ENCODE measurements at places on chromosomes 2 and 18.

- peak; percentile 9 for DNase-seq
Observed at GRCh38 chr2:37287966-37288365, 36.7 kb downstream of the PRKD3 start.

DNA sequence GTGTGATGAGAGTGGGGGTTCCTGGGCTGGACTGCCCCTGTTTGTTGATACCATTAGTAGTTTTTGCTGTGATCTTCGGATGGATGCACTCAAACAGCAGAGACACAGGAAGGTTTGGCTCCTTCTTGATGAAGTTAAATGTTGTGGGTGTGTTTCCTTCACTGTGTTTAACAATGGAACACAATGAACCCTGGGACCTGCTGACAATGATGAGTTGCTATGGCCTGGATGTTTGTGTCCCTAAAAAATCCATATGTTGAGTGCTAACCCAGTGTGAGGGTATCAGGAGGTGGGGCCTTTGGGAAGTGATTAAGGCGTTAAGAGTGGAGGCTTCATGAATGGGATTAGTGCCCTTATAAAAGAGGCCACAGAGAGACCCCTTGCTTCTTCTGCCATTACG lies 237.4 kb upstream of the HS6ST1 start:
- no peak for DNase-seq

DNA sequence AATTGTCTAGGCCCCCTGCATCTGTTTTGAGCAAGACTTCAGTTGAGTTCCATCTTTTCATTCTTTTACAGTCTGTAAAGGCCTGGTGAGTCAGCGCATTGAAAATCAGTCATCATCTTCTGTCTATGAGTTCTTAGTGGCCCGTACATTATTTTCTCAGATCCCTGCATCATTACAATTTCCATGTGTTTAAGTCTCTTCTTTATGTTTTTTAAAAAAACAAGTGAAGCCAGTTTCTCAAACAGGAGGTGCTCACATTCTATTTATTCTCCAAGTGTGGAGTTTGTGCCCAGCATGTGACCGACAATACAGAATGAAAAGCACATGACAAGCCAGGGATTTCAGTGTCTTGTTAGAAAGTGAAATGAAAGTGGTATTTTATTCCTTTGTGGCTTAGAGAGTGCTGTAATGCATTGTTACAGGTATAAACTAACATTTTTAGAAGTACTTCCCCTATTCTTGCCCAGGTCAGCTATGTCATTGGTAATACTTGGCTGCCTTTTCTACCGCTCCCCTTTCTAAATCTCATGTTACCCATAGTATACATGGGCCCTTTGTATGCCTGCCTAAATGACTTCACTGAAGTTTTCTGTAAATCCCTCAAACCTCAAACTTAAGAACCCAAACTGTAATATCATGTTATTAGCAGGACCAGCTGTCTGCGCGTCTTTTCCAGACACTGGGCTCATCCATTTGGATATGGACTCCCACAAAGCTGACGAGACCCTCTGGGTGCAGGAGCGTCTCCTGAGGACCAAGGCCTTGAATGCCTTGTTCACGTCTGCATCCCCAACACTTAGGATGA lies 67.6 kb downstream of the FEZ2 start:
- DNase-seq: no peak

GRCh38 chr2:170229744-170230143 lies 51.8 kb downstream of the MYO3B start:
- no peak for DNase-seq

GRCh38 chr2:240363746-240364581 lies 71.5 kb upstream of the GPC1 start:
- no peak for DNase-seq

DNA sequence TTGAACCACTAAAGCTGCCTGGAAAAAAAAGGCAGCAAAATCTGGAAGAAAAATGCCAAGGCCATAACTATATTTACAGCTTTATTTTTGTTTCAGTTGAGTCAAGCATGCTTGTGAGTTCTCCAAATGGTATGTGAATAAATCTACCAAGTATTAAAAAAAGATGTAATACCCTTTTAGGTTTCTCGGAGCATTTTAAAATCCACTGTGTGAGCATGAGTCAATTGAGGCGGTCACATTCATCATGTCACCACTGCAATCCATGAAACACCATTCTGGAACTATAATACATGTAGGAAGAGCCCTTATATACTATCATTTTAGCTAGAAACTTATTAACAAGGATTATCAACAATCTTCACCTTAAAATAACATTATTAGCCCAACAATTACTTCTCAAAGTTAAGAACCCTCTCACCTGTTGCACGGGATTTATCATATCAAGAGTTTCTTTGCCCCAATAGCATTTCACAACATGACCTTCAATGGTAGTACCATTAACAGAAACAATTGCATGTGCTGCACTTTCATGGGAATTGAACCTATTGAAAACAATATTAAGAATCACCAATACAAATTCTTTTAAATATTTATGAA lies 24.2 kb upstream of the C2orf42 start:
- DNase-seq: no peak

GRCh38 chr2:152573168-152573567 lies 144.1 kb downstream of the PRPF40A start:
- DNase-seq: peak; percentile 61

DNA sequence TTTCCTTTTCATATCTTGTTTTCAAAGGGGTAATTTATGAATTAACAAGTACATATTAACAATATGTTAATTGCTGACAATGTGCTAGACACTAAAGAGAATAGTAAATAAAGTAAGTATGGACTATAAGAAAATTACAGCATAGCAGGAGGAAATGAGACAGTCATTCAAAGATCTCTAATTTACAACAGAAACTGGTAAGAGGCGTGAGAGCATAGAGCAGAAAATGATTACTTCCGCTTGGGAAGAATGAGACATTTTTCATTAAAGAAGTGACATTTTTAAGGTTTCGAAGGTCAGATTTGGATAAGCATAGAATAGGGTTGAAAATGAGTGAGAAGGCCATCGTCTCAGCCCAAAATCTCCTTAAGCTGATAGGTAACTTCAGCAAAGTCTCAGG lies 184.4 kb upstream of the SESTD1 start:
- DNase-seq: no peak

GRCh38 chr2:33284287-33284686 lies 192.2 kb upstream of the RASGRP3 start:
- DNase-seq: no peak

DNA sequence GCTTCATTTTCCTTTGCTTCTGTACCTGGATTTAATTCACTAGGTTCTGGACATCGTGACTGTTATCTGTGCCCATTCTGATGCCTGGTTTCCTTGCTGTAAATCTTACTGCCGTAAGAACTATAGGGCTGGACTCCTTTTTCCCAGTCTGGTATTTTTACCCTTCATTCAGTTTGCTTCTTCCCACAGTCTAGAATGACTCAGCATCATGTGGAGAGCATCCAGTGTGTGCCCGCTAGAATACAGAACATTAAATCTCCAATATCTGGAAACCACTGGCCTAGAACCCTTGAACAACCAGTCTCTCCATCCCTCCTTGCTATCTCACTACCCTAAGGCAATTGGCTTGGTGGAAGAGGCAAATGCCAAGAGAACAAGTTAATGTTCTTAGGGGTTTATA lies 1075.4 kb upstream of the ZEB2 start:
- DNase-seq: no peak

DNA sequence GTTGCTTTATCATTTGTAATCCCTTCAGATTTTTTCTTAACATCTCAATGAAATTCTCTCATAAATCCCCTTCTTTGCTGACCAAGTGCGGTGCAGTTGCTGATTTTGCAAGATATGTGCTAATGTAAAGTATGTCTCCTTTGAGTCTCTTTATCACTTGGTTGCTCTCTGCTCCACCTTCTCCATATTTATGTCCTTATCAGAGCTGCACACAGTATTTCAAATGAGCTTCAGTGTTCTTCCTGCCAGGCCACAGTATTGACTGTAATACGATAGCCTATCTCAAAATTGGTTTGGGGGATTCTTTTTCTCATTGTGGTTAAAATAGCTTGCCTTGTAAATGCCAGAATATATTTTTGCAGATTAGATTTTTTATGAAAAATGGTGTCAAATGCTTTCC lies 32.2 kb downstream of the MAIP1 start:
- DNase-seq: no peak

- no peak for DNase-seq
Observed at GRCh38 chr2:223519471-223519870, 82.7 kb downstream of the SCG2 start.

DNA sequence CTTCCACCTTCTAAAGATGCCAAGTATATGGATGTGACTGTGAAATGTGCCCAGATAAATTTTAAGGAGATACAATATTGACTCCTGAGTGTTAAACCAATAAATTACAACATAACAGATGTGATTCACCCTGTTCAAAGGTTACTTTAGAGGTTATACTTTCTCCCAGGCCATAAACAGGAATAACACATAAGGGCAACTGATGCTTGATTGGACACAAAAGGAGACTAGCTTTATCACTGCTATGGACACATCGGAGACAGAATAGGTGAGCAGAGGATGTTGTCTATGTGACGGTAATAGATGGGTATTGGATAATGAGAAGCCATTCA lies 31.9 kb upstream of the SLC25A52 start:
- DNase-seq: no peak

DNA sequence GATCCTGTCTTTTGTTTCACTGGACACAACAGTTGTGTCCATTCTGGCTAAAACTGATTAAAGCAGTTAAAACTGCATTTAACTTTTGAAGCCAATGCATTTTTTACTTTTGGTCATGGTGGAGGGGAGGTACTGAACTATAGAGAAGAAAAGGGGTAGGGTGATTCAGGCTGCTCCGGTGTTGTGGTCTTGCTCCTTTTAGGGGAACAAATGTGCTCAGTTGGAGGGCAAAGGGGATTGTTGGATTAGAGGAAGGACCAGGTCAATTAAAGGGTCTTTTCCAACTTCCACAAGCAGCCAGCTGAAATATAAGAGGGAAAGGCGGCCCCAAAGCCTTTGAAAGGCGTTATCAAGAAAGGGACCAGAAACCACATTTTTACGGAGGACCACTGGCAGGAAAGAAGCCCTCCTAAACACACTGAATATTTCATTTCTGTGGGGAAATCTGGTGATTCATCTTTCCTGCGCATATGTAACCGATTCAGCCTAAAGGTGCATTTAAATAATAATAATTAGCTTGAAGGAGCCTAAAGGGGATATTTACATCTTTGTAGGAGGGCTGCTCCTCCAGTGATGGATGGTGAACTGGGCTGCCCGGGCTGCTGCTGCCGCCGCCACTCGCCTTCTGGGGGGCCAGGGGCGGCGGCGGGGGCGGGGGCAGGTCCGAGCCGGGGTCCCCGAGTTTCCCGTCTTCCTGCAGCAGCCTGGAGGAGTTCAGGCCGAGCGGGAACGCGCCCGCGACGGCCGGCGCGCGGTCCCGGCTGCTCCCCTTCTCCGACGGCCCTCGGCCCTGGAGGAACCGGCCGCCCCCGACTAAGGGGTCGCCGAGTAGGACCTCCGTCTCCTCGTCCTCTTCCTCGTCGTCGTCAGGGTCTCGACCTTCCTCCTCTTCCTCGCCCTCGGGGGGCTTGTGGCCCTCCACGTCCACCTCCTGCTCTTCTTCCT lies 5.2 kb downstream of the SKOR2 start:
- no peak for DNase-seq

DNA sequence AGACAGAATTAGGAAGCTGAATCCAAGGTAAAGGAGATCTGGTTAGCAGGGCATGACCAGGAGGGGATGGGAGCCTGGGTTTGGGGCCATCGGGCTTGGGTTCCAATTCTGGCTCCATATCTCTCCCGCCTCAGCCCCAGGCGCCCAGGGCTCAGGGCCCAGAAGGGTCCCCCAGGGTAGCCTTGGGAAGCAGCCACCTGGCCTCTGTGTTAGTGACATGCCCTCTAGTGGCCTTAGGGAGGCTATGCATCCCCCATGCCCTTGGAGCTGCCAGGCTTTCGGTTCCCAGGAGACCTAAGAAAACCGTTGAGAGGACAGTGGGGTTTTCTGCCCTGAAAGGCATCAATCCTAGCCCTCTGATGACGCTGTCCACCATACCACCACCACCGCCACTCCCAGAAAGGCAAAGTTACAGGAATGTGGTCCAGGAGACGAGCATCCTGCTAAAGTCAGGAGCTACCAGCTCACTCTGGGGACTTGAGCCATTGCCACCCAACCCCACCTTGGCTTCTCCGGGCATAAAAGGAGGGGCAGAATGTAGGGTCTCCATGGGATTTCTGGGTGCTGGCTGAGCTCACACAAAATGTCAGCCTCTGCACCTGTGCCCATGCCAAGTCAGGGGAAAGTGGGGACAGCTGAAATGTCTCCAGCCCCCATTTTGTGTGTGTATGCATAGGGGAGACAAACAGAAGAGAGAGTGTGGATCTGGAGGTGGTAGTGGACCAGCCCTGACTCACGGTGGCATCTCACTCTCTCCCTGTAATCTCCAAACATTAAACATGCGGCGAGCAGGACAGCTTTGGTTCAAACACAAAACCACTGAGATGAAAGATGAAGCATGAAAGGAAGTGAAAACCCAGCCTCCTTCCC lies 56.5 kb downstream of the EMX1 start:
- DNase-seq: peak; percentile 51

DNA sequence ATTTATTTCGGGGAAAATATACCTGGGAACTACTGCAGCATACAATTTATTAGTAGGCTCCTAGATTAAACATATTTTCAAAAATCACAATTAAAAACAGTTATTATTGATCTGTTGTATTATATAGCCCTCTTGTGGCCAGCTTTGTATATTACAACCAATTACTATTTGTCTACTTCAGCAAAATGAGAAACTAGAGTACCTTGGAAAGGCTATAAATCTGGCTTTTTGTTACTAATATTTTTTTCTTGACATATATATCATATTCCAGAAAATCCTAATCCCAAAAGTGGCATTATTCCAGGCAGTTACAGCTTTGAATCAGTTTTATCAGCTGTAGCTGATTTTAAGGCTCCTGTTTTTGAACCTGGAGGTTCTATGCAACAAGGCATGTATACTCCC lies 101.2 kb downstream of the UBR3 start:
- no peak for DNase-seq

GRCh38 chr18:47911877-47912276 lies 18.6 kb downstream of the SMAD2 start:
- DNase-seq: no peak

DNA sequence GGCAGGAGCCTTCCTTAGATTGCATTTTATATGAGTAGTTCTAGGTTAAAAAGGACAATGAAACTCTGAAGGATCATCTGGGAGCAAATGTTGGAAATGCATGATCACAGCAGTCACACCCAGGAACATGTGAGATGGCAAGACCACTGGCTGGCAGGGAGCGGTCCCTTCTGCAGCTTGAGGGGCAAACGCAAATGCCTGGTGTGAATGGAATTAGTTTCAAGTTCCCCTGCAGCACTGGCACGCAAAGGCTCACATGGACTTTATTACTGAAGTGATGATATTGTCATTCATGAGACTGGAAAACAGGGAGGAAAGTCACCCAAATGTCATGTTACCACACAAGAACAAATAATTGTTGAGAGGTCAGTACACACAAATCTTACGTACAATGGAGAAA lies 223.3 kb downstream of the FBXO15 start:
- DNase-seq: no peak

GRCh38 chr2:128178650-128179460 lies 87.9 kb downstream of the UGGT1 start:
- peak; percentile 51 for DNase-seq

GRCh38 chr2:234252772-234253171 lies 202.3 kb downstream of the SPP2 start:
- no peak for DNase-seq

- DNase-seq: no peak
Observed at GRCh38 chr2:1010415-1010930, 59.8 kb downstream of the SNTG2 start.

All from stimulated activated CD4-positive, alpha-beta T cell treated with anti-CD3 and anti-CD28 coated beads, Interleukin-15, amount 100 ng/mL, for 24 hours (primary cell).